ENCODE measurements at places on chromosomes 7 and 10.

DNA sequence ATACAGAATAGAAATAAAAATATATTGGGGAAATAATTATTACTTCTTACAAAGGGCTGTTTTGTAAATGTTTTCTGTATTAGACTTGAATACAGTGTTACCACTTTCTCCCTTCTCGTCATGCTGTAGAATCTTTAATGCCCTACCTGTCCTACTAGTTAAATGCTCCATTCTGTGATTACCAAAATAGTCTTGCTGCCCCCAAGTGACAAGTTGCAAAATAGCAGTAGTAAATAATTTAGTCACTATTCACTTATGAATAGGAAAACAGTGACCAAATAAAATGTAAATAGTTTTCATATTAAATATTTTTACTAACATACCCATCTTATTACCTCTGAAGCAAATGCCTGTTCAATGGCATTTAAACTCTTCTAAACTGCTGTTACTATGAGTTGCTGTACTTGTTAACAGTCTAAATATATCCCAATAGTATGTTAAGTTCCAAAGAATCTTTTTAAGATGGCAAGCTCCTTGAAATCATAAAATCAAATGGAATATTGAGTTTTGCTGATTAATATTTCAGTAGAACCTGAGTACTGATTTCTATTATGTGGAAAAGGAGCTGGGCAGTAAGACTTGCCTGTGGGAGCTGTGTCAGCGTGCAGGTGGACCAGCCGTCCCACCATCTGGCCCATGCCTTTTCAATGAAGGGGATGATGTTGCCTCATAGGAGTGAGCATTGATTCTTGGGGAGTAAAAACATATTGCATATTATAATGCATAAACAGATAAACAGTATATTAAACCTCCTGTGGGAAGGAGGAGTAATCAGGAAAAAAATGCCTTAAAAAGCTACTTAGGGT, 18.1 kb upstream of the OIT3 start:
- no peak for DNase-seq

DNA sequence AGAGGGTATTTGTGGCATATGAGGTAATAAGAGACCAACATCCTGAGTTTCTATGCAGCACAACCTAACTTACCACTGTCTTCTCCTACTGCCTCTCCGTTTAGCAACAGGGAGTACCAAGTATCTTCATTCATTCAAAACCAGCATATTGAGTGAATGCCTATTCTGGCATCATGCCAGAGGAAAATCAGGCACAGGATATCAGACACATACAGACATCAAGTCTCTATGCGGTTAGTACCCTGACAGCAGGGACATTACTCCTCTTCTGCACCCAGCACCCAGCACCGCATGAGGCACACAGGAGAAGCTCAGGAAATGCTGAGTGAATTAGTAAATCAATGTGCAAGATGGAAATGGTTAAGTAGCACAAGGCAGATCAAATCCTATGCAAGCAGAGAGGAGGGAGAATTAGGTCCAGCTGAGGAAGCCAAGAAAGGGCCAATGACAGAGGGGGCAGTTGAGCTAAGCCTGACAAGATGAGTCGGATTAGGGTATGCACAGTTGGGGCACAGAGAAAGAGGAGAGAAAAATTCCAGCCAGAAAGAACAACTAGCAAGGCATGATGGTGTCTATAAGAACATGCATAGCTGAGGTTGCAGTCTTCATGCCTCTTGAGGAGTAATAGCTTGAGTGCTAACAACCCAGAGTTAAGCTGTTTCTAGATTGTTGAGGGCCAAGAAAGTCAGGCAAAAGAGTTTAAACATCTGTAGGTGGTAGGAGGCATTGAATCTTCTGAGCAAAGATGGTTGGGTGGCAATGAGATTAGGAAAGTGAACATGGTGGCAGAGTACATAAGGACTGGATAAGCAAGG, 146.0 kb downstream of the PLXNA4 start:
- DNase-seq, result no peak

GRCh38 chr10:121572859-121573537, 25.2 kb downstream of the FGFR2 start:
- no peak for DNase-seq

DNA sequence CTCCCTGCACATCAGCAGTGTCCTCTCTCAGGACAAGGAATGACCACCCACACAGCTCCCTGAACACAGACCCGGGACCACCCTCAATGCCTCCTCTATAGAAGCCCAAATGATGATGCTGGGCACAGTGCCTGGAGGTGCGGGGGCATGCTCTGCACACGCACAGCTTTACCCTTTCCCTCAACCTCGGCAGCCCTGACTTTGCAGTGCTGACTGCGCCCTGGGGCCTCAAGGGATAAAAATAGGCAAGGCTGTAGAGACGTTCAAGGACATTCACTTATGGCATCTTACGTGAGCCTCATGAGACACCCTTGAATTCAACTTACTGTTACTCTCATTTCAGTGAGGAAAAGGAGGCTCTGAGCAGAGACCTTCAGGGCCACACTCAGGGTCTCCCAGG, 521.6 kb upstream of the MGMT start:
- DNase-seq, result no peak

GRCh38 chr10:62000037-62000603, 98.6 kb downstream of the ARID5B start:
- no peak for DNase-seq

DNA sequence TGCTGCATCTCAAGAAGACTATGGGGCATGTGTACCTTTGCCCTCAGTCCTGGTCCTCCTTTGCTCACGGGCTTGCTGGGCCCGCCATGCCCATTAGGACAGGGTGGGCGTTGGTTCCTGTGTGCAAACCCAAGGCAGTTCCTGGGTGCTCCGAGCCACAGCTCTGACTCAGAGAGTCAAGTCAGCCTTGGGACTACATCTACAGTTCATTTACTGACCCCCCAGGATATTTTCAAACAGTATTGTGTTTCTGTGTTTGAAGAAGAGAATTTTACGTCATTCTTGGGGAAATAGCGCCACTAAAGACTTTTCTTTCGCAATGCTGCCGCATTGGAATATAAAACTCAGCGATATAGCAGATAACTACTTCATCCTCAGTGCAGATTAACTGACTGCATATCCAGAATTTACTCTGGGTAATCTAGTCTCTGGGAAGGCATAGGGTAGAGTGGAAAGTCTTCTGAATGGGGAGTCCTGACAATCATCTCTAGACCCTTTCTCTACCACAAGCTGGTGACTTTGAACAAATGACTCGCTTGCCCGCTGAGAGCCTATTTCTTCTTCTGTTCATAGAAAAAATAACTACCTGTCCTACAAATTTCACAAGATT, 638.9 kb upstream of the FZD8 start:
- DNase-seq, result no peak

GRCh38 chr7:115015619-115016018, 93.7 kb downstream of the MDFIC start:
- no peak for DNase-seq

GRCh38 chr10:71984126-71984808, 20.1 kb downstream of the CHST3 start:
- DNase-seq, result no peak

- DNase-seq, result no peak
Measured at GRCh38 chr10:110045772-110046171, 38.0 kb downstream of the ADD3 start.

- no peak for DNase-seq
Measured at GRCh38 chr7:73626814-73627213, 2.5 kb upstream of the MLXIPL start.

DNA sequence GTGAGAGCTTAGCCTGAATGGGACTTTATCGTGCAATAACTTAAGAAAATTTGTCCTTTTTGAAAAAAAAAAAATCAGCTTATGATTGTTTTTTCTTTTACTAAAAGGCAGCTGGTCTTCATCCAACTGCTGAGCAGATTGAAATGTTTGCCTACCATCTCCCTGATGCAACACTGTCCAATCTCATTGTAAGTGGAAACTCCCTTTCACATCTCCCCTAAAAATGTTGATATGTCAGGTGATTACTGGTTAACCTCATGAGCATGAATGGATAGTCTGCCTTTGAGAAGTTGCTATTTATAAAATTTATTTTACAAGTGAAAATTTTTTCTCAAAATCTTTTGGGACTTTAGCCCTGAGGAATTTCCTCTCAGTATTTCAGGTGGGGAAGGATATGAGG, 17.8 kb upstream of the HKDC1 start:
- no peak for DNase-seq
